ENCODE measurements at places on chromosomes 1 and 21.

- H3K4me3 ChIP-seq, result no peak overlapping the region
- peak overlapping the region; percentile 25 for H3K27ac ChIP-seq
- no peaks in the 10 kb centered on the region for H3K27me3 ChIP-seq
- no peak for DNase-seq
Observed at GRCh38 chr21:38958940-38959691, 153.4 kb downstream of the ETS2 start.

- no peak overlapping the region for H3K27ac ChIP-seq
- no peak for DNase-seq
- no peaks in the 10 kb centered on the region for H3K36me3 ChIP-seq
Observed at GRCh38 chr1:209989525-209989924, 51.5 kb downstream of the SYT14 start.

DNA sequence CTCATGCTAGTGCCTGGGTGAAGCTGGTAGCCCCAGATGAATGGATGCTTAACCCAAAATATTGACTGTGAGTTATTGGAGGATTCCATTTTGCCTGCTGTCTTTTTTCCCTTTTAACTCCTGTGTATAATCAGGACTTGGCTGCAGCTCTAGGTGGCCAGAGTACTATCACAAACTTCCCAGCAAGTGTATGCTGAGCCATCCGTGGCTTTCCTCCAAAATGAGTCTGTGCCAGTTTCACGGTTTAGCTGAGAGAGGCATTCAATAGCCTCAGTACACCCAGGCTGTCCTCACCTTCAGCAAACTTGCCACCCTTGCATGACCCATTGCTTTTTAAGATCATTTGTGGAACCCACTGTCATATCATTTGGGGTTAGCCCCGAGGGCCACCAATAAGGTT, 5.3 kb upstream of the DPT start:
- H3K27me3 ChIP-seq, result no peaks in the 10 kb centered on the region
- H3K4me3 ChIP-seq, result no peak overlapping the region
- no peaks in the 10 kb centered on the region for H3K36me3 ChIP-seq
- no peaks in the 10 kb centered on the region for H3K4me1 ChIP-seq
- H3K27ac ChIP-seq, result no peak overlapping the region
- no peak for DNase-seq

DNA sequence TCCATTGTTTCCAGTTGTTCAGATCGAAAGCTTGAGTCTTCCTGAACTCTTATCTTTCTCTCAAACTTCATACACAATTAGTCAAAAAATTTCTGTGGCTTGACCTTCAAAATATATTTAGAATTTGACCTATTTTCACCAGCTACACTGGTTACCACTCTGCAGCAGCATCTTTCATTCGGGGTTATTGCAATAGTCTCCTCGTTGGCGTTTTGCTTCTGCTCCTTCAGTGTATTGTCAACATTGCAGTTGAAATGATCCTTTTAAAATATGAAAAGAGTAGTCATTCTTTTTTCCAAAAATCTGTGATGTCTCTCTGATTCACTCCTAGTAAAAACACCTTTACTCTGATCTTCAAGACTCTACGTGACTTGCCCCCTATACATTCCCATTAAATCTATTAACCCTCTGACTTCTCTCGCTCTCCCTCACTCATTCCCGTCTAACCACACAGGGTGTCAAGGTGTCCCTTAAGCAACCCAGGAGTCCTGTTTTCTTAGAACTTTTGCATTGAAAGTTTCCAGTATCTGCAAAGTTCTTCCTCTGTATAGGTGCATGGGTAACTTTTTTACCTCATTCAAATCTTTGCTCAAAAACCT, 480.2 kb upstream of the B3GALT2 start:
- H3K4me3 ChIP-seq, result no peak overlapping the region
- no peaks in the 10 kb centered on the region for H3K36me3 ChIP-seq
- no peak for DNase-seq
- no peaks in the 10 kb centered on the region for H3K4me1 ChIP-seq
- H3K27ac ChIP-seq, result no peak overlapping the region

GRCh38 chr21:38114717-38115333, 142.0 kb upstream of the KCNJ15 start:
- H3K36me3 ChIP-seq, result no peaks in the 10 kb centered on the region
- no peaks in the 10 kb centered on the region for H3K4me1 ChIP-seq
- DNase-seq, result no peak
- no peak overlapping the region for H3K27ac ChIP-seq
- no peaks in the 10 kb centered on the region for H3K27me3 ChIP-seq
- no peak overlapping the region for H3K4me3 ChIP-seq

DNA sequence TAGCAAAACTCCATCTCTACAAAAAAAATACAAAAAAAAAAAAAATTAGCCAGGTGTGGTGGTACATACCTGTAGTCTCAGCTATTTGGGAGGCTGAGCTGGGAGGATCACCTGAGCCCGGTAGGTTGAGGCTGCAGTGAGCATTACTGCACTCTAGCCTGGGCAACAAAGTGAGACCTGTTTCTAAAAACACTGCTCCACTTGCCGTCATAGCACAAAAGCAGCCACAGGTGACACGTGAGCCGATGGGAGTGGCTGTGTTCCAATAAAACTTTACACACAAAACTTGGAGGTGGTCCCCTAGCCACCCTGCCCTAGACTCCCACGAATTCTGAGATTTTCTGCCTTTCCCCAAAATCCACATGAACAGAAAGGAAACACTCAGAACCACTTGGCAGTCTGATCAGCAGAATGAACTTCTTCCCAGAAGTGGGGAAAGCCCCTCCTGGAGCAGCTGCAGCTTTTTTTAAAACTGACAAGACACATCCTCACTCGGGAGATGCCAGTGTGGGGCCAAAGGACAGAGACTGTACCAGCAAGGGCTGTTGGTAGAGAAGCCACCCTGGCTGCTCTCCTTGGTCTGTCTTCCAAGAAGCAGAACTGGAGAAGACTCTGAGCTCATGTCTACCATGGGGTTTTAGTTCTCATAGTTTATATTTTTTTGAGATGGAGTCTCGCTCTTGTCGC, 23.3 kb downstream of the PLEKHM2 start:
- H3K4me1 ChIP-seq, result peaks cover 8% of the 10 kb centered on the region
- no peak overlapping the region for H3K27ac ChIP-seq
- no peak for DNase-seq

DNA sequence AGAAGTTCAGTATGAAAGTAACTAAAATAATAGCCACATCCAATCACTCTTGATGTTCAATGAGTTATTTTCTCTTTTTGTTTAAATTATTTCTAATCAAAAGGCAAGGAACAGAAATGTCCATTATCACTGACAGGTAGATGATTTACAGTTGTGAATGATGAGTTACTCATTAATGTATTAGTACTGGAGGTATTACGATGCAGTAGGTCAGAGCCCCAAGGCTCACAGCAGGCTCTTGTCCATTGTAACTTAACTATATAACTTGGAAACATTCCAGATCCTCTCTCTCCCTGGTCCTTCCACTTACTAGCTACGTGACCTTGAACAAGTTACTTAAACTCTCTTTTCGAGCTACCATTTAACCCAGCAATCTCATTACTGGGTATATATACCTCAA, 39.5 kb downstream of the CRB1 start:
- H3K36me3 ChIP-seq, result no peaks in the 10 kb centered on the region
- H3K4me1 ChIP-seq, result peaks cover 3% of the 10 kb centered on the region
- no peak overlapping the region for H3K4me3 ChIP-seq
- H3K27ac ChIP-seq, result no peak overlapping the region

- no peaks in the 10 kb centered on the region for H3K36me3 ChIP-seq
- H3K27me3 ChIP-seq, result no peaks in the 10 kb centered on the region
- H3K4me3 ChIP-seq, result no peak overlapping the region
- no peaks in the 10 kb centered on the region for H3K4me1 ChIP-seq
Observed at GRCh38 chr21:27026501-27026900, 59.6 kb upstream of the ADAMTS5 start.

DNA sequence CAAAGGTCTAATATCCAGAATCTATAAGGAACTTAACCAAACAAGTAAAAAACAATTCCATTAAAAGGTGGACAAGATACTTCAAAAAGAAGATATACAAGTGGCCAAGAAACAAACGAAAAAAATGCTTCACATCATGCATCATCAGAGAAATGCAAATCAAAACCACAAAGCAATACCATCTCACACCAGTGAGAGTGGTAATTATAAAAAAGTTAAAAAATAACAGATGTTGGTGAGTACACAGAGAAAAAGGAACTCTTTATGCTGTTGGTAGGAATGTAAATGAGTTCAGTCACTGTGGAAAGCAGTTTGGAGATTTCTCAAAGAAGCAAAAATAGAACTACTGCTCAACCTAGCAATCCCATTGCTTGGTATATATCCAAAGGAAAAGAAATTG, 218.6 kb downstream of the SLC44A5 start:
- DNase-seq, result no peak
- H3K4me1 ChIP-seq, result no peaks in the 10 kb centered on the region
- H3K4me3 ChIP-seq, result no peak overlapping the region
- H3K27me3 ChIP-seq, result no peaks in the 10 kb centered on the region
- H3K27ac ChIP-seq, result no peak overlapping the region

GRCh38 chr1:65825741-65826140, 33.0 kb downstream of the PDE4B start:
- no peaks in the 10 kb centered on the region for H3K4me1 ChIP-seq
- H3K4me3 ChIP-seq, result no peak overlapping the region
- no peak for DNase-seq
- H3K36me3 ChIP-seq, result no peaks in the 10 kb centered on the region

GRCh38 chr1:110787328-110788071, 85.4 kb upstream of the CD53 start:
- no peak for DNase-seq
- H3K27me3 ChIP-seq, result peaks cover 2% of the 10 kb centered on the region

GRCh38 chr21:26846036-26846931, 1.1 kb upstream of the ADAMTS1 start:
- peak overlapping the region; percentile 36 for H3K4me3 ChIP-seq
- peaks cover 7% of the 10 kb centered on the region for H3K4me1 ChIP-seq
- no peak overlapping the region for H3K27ac ChIP-seq
- H3K27me3 ChIP-seq, result peaks cover 22% of the 10 kb centered on the region
- DNase-seq, result no peak
- peaks cover 14% of the 10 kb centered on the region for H3K36me3 ChIP-seq

Data from RWPE2 (cell line).